ENCODE measurements at places on chromosomes 2 and 18.
A peak's percentile ranks its signal among the peaks of the same experiment; 100 is the strongest.

GRCh38 chr2:227884511-227884947 lies 13.1 kb downstream of the DAW1 start:
- H3K36me3 ChIP-seq = no peaks in the 10 kb centered on the region
- H3K27me3 ChIP-seq = no peaks in the 10 kb centered on the region
- H3K27ac ChIP-seq = no peak overlapping the region
- no peak overlapping the region for H3K4me3 ChIP-seq

- H3K4me3 ChIP-seq = no peak overlapping the region
- H3K27ac ChIP-seq = no peak overlapping the region
- no peak for DNase-seq
- H3K27me3 ChIP-seq = no peaks in the 10 kb centered on the region
- no peaks in the 10 kb centered on the region for H3K4me1 ChIP-seq
Observed at GRCh38 chr2:137181370-137181769, 416.0 kb downstream of the THSD7B start.

- H3K36me3 ChIP-seq = no peaks in the 10 kb centered on the region
- no peaks in the 10 kb centered on the region for H3K4me1 ChIP-seq
- no peak overlapping the region for H3K4me3 ChIP-seq
- no peak overlapping the region for H3K27ac ChIP-seq
- peaks cover 20% of the 10 kb centered on the region for H3K27me3 ChIP-seq
- no peak for DNase-seq
Observed at GRCh38 chr18:77765468-77765867, 515.8 kb downstream of the GALR1 start.

GRCh38 chr2:56502616-56503015 lies 318.8 kb downstream of the CCDC85A start:
- H3K36me3 ChIP-seq = no peaks in the 10 kb centered on the region
- no peak for DNase-seq
- no peak overlapping the region for H3K27ac ChIP-seq
- H3K27me3 ChIP-seq = no peaks in the 10 kb centered on the region

GRCh38 chr2:108194409-108195132 lies 45.2 kb upstream of the SULT1C3 start:
- H3K27ac ChIP-seq = no peak overlapping the region
- no peaks in the 10 kb centered on the region for H3K36me3 ChIP-seq
- no peaks in the 10 kb centered on the region for H3K4me1 ChIP-seq

DNA sequence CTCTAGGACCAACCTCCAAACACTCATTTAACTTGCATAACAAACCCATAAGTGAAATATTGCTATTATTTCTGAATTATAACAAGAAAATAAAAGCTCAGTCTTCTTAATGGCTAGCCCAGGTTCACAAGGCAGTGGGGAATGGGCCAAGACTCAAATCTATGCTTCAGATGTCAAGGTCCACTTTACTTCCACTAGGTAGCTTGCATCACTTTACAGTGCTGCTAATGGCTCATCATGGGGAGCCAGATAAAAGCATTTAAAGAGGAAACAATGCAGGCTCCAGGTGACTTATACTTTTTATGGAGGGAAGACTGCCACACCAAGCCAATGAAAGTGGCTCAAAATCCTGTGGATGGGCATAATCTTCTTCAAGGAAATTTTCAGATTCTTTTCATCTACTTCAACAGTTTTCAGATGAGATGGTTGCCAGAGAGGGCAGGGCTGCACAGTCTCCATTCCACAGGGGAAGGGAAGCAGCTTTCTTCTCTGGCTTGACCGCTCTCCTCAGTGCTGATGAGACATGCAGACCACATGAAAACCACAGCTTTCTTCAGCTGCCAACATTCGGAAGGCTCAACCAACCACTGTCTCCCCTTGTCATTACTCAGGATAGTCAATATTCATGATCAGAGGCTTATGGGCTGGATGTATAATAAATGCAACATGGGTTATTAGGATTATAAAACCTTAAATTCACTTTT lies 361.9 kb upstream of the MEX3C start:
- H3K4me3 ChIP-seq = no peak overlapping the region
- DNase-seq = no peak
- no peaks in the 10 kb centered on the region for H3K27me3 ChIP-seq
- no peaks in the 10 kb centered on the region for H3K4me1 ChIP-seq

DNA sequence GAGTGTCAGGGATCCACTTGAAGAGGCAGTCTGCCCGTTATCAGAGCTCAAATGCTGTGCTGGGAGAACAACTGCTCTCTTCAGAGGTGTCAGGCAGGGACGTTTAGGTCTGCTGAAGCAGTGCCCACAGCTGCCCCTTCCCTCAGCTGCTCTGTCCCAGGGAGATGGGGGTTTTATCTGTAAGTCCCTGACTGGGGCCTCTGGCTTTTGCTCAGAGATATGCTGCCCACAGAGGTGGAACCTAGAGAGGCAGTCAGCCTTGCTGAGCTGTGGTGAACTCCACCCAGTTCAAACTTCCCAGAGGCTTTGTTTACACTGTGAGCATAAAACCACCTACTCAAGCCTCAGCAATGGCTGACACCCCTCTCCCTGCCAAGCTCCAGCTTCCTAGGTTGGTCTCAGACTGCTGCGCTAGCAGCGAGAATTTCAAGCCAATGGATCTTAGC lies 38.1 kb downstream of the PLEK start:
- H3K4me3 ChIP-seq = no peak overlapping the region
- no peaks in the 10 kb centered on the region for H3K27me3 ChIP-seq
- H3K4me1 ChIP-seq = no peaks in the 10 kb centered on the region
- peaks cover under 1% of the 10 kb centered on the region for H3K36me3 ChIP-seq

DNA sequence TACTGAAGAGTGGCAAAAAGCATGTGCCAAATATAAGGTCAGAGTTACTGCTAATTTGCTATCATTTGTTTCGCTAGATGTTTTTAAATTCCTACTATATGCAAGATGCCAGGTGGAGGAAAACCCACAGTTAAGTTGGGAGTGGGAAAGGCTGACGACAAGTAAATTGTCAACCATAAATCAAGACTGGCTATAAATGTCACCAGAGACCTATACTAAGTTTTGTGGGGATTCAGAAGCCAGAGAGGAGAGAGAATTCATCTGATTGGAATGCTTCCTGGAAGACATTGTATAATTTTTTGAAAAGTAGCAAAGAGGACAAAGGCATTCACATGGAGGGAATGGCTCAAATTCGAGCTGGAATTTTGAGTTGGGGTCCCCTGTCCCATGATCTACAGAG lies 64.3 kb downstream of the CFAP221 start:
- H3K36me3 ChIP-seq = no peaks in the 10 kb centered on the region
- H3K27ac ChIP-seq = no peak overlapping the region
- DNase-seq = no peak
- H3K4me1 ChIP-seq = no peaks in the 10 kb centered on the region
- H3K4me3 ChIP-seq = no peak overlapping the region

DNA sequence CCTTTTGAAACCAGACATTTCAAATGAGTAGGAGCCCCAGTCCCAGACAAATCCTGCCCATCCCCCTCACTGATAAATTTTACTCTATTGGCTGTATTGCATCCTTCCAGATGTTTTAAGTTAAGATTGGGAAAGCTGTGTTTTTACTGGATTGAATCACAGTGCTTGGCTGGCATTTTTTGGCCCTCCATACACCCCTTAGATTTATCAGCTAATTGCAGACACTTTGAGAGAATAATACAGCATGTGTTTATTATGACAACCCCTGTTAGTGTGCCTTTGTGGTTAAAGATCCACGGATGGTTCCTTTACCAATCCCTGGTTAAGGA lies 74.9 kb downstream of the ANTXR1 start:
- no peak for DNase-seq
- no peaks in the 10 kb centered on the region for H3K27me3 ChIP-seq
- H3K27ac ChIP-seq = no peak overlapping the region

DNA sequence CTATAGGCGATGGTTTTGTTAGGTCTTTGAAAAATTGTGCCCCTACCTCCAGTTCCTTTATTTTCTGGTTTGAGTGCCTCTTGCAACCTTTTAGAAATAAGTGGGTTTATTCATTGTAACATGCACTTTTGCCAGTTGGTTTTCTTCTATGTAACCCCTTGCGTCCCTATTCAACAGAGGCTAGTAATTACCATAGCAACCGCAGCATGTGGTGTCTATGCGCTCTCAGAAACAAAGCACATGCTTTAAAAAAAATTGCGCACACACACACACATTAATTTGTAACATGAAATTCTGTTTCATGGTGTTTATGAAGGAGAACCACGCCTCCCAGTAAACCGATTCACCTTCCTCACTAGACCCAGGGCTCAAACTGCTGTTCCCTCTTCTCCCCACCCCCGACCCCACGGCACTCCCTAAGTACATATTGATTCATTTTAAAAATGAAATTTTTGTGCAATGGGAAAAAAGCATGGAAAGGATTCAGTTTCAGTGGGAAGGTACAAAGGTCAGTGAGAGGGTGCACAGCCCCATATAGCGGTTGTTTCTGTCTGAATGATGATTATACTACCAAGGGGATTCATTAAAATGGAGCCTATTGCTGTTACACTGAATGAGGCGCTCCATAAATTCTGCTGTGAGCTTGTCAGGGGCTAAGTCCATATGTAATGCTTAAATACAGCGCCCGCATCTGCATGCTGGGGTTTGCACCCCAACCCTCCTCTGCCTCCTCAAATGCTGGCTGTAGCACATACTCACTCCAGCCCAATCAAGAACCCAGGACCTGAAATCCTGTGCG lies 206.9 kb downstream of the ICOS start:
- no peak for DNase-seq
- no peak overlapping the region for H3K4me3 ChIP-seq
- H3K36me3 ChIP-seq = no peaks in the 10 kb centered on the region
- H3K27ac ChIP-seq = no peak overlapping the region
- peaks cover 13% of the 10 kb centered on the region for H3K4me1 ChIP-seq

- H3K27ac ChIP-seq = no peak overlapping the region
- H3K36me3 ChIP-seq = no peaks in the 10 kb centered on the region
- no peaks in the 10 kb centered on the region for H3K27me3 ChIP-seq
- no peak overlapping the region for H3K4me3 ChIP-seq
- DNase-seq = no peak
- H3K4me1 ChIP-seq = no peaks in the 10 kb centered on the region
Observed at GRCh38 chr2:133635131-133635530, 66.9 kb upstream of the NCKAP5 start.

DNA sequence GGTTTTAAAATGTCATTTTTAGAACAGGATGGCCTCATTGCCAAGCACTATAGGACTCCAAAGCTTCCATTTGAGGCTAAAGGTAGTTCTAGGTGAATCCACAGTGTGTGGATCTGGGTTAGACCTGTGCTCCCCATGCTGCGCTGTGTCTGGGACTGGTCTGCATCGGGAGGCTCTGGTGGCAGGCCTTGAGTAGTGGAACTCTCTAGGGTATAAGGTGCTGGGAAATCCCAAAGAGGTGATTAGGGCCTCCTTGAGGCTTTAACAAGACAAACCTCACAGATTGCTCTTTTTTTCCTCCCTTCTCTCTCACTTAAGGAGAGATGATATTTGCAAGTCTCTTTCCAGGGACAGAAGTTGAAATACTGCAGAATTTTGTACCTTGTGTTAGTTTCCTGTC lies 9.3 kb downstream of the SEC11C start:
- no peak overlapping the region for H3K4me3 ChIP-seq
- H3K36me3 ChIP-seq = peaks cover 32% of the 10 kb centered on the region
- no peak overlapping the region for H3K27ac ChIP-seq
- H3K27me3 ChIP-seq = no peaks in the 10 kb centered on the region

GRCh38 chr2:70396612-70397011 lies 94.7 kb upstream of the FAM136A start:
- H3K4me1 ChIP-seq = no peaks in the 10 kb centered on the region
- H3K4me3 ChIP-seq = no peak overlapping the region
- H3K36me3 ChIP-seq = no peaks in the 10 kb centered on the region

DNA sequence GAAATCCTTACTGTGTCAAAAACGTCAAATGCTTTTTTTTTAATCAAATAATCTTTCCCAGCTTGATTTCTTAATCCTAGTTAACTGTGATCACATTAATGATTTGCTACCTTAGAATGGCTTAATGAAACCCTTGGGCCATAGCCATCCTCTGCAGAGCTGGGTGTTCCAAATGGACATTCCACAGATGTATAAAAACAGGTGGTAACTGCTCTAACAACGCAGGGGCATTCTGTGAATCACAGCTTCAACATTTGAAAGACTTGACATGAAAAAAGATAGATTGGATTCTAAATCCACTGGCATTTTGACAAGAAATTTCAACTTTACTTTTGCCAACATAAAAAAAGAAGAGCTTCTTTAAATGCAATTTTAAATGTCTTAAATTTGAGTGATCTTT lies 69.8 kb upstream of the RASGRP3 start:
- no peaks in the 10 kb centered on the region for H3K36me3 ChIP-seq
- DNase-seq = no peak
- H3K27me3 ChIP-seq = no peaks in the 10 kb centered on the region

- no peaks in the 10 kb centered on the region for H3K27me3 ChIP-seq
- H3K4me3 ChIP-seq = no peak overlapping the region
- DNase-seq = no peak
- no peak overlapping the region for H3K27ac ChIP-seq
Observed at GRCh38 chr2:105321875-105322646, 7.5 kb downstream of the TGFBRAP1 start.

GRCh38 chr2:105327690-105328089 lies 1.8 kb downstream of the TGFBRAP1 start:
- peak overlapping the region; percentile 88 for H3K4me3 ChIP-seq
- no peaks in the 10 kb centered on the region for H3K36me3 ChIP-seq
- DNase-seq = no peak
- peak overlapping the region; percentile 71 for H3K27ac ChIP-seq
- H3K27me3 ChIP-seq = no peaks in the 10 kb centered on the region

GRCh38 chr2:71727562-71727961 lies 274.2 kb downstream of the DYSF start:
- no peaks in the 10 kb centered on the region for H3K4me1 ChIP-seq
- DNase-seq = no peak
- no peak overlapping the region for H3K27ac ChIP-seq
- no peaks in the 10 kb centered on the region for H3K36me3 ChIP-seq
- no peak overlapping the region for H3K4me3 ChIP-seq

GRCh38 chr2:29130295-29130694 lies 15.1 kb downstream of the CLIP4 start:
- no peak overlapping the region for H3K4me3 ChIP-seq
- H3K36me3 ChIP-seq = no peaks in the 10 kb centered on the region
- H3K27ac ChIP-seq = no peak overlapping the region
- DNase-seq = no peak

- no peak overlapping the region for H3K4me3 ChIP-seq
- H3K36me3 ChIP-seq = no peaks in the 10 kb centered on the region
- DNase-seq = no peak
- H3K27ac ChIP-seq = peak overlapping the region; percentile 28
- no peaks in the 10 kb centered on the region for H3K4me1 ChIP-seq
Observed at GRCh38 chr2:175462246-175462645, 280.7 kb upstream of the ATP5MC3 start.

- no peak overlapping the region for H3K4me3 ChIP-seq
- no peak for DNase-seq
- no peak overlapping the region for H3K27ac ChIP-seq
- H3K27me3 ChIP-seq = no peaks in the 10 kb centered on the region
- H3K36me3 ChIP-seq = peaks cover 97% of the 10 kb centered on the region
- no peaks in the 10 kb centered on the region for H3K4me1 ChIP-seq
Observed at GRCh38 chr2:121519732-121520640, 10.7 kb upstream of the RNU4ATAC start.

DNA sequence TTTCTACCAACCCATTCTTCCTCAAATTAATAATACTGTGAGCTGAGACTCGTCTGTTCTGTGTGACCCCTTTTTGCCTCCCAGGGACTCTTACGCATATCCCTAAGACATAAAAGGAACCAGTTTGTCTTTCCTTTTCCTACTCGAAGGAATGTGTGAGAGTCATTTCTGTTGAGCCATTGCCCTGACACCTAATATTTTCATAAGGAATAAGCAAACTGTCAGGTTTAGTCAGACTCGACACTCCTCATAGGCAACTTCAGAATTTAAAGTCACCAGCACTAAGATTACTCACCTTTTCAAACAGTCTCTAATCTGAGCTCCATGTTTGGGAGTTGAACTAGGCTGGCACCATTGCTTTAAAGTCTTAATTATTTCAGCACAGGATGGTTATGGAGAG lies 305.5 kb downstream of the IKZF2 start:
- no peaks in the 10 kb centered on the region for H3K27me3 ChIP-seq
- no peaks in the 10 kb centered on the region for H3K36me3 ChIP-seq
- H3K4me3 ChIP-seq = no peak overlapping the region
- DNase-seq = no peak

All from spleen (tissue), 13 donors.